CD4-positive, alpha-beta T cell treated with Interleukin-15 for 1 hour (primary cell): ENCODE measurements at places on chromosomes 3 and 15.

- DNase-seq: peak; percentile 22
Measured at GRCh38 chr3:63921741-63922482, 9.7 kb upstream of the SCAANT1 start.

GRCh38 chr3:68878322-68878721 lies 54.0 kb downstream of the TAFA4 start:
- DNase-seq: no peak

DNA sequence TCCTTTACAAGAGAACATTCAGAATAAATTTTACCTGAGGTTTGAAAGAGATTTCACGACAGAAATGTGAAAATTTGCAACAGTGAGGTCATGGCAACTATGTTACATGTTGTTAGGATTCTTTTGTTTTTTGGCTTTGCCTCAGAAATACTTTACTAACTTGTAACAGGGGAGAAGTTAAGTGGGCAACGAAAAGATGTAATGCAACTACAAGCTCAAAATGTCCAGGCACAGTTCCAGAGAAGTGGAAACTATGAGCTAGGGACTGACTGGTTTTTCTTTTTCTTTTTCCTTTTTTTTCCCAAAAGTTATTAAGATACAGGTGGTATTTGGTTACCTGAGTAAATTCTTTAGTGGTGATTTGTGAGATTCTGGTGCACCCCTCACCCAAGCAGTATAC lies 111.5 kb upstream of the PPP2R3A start:
- no peak for DNase-seq

DNA sequence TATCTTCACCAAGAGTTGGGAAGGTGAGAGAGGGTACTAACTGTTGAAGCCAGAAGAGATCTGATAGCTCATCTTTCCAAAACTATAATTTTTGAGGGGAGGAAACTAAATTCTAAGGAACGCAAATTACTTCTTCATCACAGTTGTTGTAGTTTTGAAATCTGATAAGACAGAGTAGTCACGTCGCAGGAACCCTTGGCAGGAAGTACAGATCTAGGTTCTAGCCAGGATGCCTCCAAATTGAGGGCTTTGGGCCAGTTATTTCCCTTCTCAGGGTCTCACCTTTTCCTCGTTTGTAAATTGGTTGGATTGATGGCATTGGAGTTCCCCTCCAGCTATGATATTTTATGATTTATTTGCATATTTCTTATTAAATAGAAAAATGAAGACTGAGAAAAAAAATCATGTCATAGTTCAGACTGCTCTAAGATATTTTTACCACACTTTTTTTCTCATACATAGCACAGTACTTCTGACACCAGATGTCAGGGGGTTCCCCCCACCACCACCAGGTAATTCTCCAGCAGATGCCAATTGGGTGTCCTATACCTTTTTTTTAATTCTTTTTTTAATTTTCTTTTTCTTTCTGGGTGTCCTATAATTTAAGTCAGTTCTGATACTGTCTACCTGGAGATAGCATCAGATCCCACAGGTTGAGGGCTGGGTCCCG lies 32.3 kb upstream of the APH1B start:
- DNase-seq: peak; percentile 25

DNA sequence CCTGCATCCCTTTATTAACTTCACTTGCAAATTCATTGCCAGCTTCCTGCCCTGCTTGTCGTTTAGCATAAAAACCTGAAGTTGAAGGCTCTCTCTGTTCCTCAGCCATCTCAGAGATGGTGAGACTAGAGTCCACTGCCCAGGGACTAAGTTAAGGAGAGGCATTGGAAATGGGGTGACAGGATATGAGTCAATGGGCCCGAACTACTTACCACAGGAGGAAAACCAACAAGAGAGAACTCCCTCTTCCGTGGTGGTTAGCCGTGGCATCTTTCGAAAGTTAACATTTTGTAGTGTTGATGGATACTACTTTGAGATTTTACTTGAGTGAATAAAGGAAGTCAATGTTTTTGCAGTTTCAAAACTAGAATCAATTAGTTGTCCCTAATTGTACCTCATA lies 65.3 kb downstream of the LRTM1 start:
- no peak for DNase-seq

- no peak for DNase-seq
Measured at GRCh38 chr3:118628704-118629341, 405.8 kb downstream of the IGSF11 start.

- no peak for DNase-seq
Measured at GRCh38 chr3:53221345-53221744, 34.5 kb downstream of the TKT start.

- peak; percentile 18 for DNase-seq
Measured at GRCh38 chr15:81410318-81410753, 36.3 kb upstream of the TMC3 start.

DNA sequence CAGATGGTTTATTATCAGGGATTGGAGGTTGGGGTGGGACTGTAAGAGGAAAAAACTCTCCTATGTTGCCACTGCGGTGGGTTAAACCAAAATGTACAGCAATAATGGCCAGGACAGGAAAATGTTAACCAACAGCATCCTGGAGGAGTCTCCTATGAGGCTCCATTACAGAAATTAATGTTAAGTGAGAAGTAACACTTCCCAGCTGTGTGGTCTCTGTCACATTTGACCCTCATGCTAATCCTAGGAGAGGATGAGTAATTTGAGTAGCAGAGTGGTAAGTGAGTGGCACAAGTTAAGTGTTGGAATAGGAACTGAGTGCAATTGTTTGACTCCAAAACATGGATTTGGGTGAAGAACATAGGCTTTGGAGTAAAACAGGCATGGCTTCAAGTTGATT lies 39.0 kb downstream of the ARHGEF3 start:
- no peak for DNase-seq

GRCh38 chr3:24160424-24161095 lies 215.5 kb downstream of the NR1D2 start:
- DNase-seq: no peak

- no peak for DNase-seq
Measured at GRCh38 chr3:17846466-17846865, 104.0 kb upstream of the TBC1D5 start.

DNA sequence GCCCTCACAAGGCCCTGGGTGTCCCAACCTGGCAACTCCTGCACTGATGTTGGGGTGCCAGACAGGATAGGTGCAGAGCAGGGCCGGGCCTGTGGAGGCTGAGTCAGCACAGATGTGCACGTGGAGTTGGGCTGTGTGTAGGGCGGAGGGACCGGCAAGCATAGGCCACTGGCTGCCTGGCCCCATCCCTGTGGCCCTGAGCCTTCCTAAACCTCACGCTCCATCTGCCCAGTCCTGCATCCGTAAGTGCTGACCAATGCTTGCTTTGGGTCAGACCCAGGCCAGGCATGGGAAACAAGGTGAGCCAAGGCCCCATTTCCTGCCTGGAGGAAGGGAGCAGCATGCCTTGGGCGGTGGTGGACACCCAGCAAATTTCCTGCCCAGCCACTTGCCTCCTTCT lies 5.8 kb upstream of the IQSEC1 start:
- no peak for DNase-seq

GRCh38 chr3:180184816-180185215 lies 148.1 kb upstream of the PEX5L start:
- DNase-seq: no peak

GRCh38 chr3:117298273-117298672 lies 588.7 kb downstream of the TUSC7 start:
- DNase-seq: no peak

DNA sequence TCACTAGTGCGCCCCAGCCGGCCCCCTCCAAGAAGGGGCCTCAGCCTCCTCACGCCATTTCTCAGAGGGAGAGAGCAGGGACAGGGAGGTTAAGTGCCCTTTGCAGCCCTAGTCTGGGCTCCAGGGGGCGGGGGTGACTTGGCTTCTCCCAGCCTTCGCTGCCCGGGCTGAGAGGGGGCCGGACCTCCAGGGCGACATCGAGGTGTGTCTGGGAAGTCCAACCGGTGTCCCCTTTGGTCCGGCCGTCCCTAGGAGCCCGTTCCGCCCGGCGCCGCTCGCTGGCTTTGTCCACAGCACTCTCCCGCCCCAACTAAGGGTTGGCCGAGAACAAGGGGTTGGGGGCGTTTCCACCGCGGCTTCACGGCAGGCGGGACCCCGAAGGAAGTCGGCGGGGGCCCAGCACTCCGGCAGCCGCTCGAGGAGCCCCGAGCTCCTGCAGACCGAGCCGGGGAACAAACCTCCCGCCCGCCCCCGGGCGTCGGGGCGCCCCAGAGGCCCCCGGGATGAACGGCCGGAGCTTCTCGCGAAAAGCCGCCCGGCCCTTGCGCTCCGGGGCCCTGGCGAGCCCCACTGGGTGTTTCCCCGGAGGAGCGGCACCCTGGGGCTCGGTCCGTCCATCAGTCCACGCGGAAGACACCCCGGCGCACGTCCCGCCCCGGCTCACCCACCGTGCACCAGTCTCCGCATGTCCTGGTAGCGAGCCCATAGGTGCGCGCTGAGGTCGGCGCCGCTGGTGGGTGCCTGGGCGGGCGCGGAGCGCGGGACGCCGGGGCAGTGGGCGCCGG lies 627 bp downstream of the NT5DC2 start:
- DNase-seq: peak; percentile 16

GRCh38 chr3:133295199-133295901 lies 104.5 kb upstream of the BFSP2 start:
- DNase-seq: no peak

DNA sequence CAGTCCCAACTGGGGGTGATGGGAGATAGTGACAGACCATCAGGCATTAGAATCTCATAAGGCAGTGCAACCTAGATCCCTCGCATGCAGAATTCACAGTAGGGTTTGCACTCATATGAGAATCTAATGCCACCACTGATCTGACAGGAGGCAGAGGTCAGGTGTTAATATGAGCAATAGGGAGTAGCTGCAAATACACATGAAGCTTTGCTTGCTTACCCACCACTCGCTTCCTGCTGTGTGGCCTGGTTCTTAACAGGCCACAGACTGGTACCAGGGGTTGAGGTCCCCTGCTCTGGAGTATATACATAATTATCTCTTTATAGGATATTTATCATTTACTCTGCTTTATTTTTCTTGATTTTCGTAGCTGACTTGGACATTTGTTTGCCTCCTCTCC lies 36.0 kb upstream of the ZMAT3 start:
- no peak for DNase-seq

DNA sequence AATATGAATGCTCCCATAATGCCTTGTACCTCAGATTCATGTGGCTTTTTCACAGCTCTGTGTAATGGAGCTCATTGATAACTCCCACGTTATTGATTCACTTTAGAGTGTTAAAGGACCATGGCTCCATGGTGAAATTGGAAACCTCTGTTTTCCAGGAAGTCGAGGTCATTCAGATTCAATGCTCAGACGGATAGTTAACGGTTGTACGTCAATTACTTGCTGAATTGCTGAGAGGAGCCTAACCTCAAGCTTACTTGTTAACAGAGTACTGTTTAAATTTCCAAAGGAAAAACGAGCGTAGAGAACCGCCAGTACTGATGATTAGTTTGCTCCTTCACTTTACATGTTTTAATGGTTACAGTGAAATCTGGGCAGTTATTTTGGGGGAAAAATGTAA lies 11.1 kb downstream of the ABHD17C start:
- DNase-seq: no peak

DNA sequence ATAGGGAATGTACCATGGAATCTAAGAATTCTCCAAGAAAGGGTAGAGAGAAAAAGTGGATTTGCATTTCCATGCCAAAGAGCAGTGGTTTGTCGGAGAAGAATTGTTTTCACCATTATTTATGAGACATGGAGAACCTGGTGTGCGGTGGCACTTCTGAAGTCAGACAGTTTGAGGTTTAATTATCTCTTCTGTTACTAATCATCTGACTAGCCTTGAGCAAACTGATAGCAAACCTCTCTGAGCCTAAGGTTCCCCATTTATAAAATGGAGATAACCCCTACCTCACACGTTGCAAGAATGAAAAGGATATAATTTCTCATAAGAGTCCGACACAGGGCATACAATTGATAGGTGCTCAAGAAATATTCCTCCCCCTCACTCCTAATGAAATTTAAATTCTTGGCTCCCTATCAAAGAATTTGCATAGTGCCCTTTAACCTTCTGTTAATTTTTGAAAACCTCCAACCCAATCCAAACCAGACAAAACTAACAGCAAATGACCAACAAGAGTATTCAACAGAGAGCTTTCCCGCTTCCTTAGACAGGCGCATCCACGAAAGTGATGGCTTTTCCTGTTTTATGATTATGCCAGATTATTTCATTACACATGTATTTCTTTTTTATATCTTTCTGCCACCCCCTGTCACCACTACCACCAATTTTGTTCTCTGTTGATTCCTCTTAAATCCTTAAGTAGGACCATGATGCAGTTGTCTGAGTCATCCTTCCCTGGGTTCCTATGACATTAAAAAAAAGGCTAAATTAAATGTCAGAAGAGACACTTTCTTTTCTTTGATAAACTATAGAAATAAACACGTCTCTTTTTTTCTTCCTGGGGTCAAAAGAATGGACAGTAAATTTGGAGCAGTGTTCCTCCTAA lies 28.5 kb downstream of the TMEM212 start:
- DNase-seq: no peak

GRCh38 chr15:71687902-71688508 lies 122.3 kb upstream of the NR2E3 start:
- no peak for DNase-seq

DNA sequence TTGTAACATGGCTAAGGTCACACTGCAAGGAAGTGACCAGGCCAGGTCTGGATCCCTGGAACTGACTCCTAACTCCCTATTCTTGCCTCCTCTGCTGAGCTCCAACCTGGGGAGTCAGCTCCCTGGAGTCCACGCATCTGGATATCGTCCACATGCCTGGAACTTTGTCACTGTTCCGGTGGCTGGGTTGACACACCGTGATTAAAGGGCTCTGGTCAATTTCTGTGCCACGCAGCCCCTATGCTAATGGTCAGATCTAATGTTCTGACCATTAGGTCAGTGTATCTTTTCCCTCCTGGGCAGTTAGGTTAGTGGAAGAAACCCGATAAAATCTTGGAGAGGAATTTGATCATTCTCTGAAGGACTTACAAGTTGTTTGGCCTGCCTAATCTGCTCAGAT lies 1.6 kb upstream of the TPM1 start:
- DNase-seq: no peak

GRCh38 chr3:69288161-69288895 lies 97.6 kb downstream of the FRMD4B start:
- DNase-seq: no peak

DNA sequence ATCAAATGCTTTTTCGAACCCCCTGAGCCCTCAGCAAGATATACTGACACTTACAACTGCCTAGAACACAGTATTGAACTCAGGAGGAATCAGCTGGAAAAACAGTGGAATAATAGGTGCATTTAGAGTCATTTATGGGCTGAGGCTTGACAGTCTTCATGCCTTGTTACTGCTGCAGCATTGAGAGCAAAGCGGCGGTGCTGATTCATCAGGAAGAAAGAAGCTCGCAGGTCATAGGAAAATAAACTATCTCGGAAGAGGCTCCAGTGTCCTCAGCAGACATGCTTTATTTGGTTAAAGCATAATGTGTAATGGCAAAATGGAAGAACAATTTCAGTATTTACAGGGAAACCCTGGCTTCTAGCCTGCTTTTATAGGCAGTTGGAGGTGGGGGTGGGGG lies 30.1 kb upstream of the NEO1 start:
- no peak for DNase-seq

- peak; percentile 74 for DNase-seq
Measured at GRCh38 chr15:66851311-66852063, 149.5 kb downstream of the SMAD6 start.

DNA sequence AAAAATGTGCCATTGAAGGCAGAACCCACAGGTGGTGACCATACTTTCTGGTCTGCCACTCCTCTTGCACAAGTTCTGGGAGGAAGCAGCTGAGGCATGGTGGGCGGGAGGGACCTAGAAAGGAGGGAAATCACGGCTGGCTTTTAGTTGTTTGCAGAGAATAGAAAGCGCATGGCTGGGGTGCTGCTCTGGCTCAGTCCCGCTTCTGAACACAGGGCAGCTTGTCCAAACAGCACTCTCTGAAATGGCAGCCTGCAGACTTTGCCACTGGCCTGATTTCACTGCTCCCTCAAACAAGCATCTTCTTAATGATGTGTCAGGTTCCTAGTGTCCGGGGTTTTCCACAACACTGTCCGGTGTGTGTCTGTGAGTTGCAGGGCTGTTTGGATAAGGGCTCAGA lies 76.7 kb downstream of the AAGAB start:
- DNase-seq: no peak
